NT2/D1 (cell line): ENCODE measurements at places on chromosomes 6 and 20.

- DNase-seq = no peak
Measured at GRCh38 chr20:46255440-46256104, 52.7 kb downstream of the CDH22 start.

- no peak for DNase-seq
Measured at GRCh38 chr20:58307270-58307669, 2.2 kb upstream of the RAB22A start.

DNA sequence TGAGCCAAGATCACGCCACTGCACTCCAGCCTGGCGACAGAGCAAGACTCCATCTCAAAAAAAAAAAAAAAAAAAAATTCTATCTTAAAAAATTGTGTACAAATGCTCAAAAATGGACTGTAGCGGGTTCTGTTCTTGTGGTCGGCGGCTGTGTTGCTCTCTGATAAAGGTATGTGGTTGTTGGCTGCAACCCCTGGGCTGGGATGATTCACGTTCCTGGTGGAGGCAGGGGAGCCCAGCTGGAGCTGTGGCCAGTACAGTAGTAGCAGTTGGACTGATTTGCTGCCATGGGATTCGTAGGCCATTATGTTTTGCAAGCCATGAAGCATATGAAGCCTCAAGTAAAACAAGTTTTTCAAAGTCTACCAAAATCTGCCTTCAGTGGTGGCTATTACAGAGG, 22.3 kb downstream of the MDN1 start:
- DNase-seq = no peak

DNA sequence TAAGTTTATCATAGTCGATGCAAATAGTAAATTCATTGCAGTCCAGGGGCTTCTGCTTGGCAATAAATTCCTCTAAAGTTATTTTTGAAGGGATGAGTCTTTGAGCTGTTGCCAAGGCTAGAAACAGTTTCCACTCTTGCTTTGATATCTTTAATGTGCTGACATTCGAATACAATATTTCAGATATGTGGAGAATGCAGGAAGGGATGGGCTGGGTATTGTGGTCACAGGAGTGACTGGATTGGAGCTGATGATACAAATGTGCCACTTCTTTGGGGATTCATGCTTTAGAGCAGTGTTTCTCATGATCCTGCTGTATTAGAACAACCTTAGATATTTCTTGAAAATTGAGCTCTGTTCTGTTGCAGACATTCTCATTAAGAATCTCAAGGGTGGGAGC, 139.0 kb downstream of the PRDM13 start:
- no peak for DNase-seq

- no peak for DNase-seq
Measured at GRCh38 chr6:56860475-56860874, 94.4 kb upstream of the BEND6 start.

GRCh38 chr6:90870561-90870960, 283.7 kb upstream of the MAP3K7 start:
- no peak for DNase-seq

DNA sequence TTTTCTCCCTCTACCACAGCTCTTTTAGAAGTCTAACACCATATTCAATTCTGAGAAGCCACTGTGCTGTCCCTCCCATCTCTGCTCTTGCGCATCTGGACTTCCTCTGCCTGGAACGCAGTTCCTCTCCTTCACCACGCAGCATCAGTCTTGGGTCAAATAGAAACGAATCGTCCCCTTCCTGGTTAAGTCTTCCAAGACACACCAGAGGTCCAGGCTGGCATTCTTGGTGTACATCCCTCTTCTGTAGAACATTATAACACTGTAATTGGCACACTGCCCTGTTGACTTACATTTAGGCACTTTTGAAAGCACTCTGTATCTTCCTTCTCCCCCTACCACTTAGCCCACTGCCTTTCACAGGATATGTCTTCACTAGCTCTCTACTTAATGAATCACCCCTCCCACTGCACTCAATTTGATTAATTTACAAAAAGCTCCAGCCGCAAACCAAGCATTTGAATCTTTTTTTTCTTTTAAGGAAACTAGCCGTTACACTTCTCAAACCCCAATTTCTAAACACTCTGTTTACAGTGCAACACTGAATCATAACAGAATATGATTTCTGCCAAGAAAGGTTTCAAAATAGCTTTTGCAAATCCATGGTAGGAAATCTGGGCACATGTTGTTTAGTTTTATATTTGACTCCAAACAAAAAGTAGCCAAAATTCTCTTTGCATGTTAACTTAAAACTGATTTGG, 140.8 kb upstream of the CARMIL1 start:
- no peak for DNase-seq

GRCh38 chr6:168525926-168526630, 85.1 kb downstream of the SMOC2 start:
- no peak for DNase-seq
